ENCODE measurements at places on chromosomes 4 and X.

DNA sequence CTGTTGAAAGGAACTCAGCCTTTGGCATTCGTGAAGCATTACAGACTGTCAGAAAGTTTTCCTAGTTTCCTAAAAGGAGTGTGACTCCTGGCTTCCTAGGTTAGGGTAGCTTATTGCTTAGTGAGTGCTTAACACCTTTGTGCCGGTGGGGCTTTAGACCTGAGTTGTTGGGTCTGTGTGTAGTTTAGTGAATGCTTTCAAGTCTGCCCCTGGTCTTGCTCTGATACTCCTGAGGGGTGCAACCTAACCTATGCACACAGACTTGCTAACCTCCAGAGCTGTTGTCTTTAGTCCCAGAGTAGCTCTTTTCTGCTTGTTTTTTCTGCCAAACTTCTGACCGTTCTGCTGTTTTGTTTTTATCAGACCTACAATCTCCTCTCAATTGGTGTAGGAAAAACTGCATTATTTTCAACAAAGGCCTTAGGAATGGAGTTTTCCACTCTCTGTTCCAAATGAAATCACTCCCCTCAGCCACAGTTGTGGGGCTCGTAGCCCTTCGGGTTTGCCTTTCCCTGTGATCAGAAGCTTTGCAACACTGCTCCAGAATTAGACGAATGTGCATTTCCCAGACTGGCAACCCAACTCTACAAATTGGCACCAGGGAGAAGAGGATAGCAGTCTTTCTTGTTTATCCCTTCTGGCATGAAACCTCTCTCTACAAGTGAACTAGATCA lies 1399.1 kb upstream of the PCDH7 start:
- no peak for DNase-seq

GRCh38 chr4:44231006-44231405 lies 217.6 kb downstream of the KCTD8 start:
- no peak for DNase-seq

DNA sequence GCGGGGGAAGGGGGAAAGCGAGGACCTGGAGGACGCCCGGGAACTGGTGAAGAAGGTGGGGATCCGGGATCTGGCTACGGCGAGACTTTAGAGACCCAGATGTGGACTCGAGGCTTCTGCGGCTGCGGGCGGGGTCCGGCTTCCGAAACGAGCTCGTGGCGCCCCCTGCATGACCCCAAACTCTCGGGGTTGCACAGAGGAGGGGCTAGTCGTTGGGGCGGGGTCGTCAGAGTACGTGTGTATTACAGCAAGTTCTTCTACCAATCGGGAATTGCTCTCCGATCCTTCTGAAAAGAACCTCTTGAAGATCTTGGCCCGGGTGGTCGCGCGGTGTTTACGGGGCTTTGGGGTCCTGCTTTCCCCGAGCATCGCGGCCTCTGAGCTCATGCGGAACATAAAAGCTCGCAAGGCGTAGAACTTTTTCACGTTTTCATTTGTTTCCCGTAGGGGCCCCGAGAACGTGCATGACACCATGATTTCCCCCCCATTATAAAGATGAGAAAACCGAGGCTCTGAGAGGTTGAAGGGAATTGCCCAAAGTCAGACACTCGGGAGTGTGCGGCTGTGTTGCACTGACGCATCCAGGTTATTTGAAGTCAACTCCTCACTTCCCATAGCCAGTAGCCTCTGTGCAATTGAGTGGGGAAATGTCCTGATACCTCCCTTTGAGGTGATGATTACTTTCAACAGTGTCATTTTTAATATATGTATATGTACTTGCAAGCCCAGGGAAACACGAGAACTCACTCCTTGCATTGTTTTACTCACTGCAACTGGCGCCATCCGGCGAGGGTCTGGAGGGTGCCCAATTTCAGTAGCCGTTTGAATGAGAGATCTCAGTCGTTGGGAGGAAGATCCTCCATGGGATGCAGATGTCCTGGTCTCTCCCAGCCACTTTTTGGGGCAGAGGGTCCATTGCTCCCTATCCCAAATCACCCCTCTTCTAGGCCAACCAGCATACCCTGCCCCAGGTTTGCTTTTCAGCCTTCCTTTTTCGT lies at the start of gene BEND4:
BEND4 (minus strand) TSS at position 149 of the 998 bp plus-strand sequence. CDS start 512 bp downstream, outside the sequence.
- peak; percentile 84 for DNase-seq

DNA sequence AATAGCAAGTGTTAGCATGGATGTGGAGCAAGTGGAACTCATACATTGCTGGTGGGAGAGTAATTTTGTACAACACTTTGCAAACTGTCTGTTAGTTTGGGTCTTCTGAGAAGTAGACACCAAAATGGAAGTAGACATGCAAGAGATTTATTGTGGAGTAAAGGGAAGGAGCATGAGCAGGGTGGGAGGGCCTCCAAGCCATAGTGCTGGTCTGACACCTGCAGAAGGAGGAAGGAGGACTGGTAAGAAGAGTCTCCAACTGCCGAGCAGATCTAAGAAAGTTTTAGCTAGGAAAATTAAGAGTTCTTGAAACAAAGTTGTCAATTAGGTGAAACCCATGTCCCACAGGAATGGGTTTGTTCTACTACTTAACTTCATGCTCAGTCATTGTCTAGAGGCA lies 64.0 kb upstream of the DDIT4L start:
- DNase-seq, result no peak

DNA sequence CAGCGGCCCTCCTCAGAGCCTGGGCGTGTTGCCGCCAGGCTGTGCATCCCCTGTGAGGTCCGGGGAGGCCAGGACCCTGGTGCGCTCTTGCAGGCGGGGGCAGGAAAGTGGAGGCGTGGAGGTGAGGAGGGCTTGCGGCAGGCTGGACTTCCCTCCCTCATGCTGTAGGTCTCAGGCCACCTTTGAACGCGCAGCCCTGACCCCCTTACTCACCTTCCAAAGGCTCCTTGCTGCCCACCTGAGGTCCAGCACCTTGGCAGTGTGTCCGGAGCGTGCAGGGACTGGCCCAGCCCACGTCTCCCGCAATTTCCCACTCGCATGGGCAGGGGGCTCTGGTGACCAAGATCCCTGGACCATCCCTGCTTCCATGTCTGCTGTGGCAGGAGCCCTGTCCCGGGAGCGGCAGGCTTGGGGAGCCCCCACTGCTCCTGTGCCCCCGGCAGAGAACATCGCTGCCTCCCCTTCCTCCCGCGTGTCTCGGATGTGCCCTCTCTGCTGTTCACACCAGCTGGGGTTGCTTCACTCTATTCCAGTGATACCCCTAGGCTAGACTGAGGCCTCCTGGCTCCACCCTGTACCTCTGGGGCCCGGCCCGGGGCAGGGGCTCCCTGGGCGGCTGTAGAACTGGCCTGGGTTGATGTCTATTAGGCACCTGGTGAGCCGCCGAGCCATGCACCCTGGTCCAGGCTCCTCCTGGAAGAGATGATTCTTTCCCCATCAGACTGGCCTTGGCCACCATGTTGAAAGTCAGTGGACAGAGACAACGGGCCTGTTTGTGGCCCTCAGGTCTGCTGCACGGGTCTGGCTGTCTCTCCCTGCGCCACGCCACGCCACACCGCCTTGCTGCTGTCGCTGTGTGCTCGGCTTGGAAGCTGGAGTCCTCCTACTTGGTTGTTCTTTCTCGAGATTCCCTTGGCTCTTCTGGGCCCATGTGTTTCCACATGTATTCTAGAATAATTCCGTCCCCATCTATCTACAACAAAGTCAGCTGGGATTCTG lies 95.4 kb upstream of the ADRA2C start:
- no peak for DNase-seq

DNA sequence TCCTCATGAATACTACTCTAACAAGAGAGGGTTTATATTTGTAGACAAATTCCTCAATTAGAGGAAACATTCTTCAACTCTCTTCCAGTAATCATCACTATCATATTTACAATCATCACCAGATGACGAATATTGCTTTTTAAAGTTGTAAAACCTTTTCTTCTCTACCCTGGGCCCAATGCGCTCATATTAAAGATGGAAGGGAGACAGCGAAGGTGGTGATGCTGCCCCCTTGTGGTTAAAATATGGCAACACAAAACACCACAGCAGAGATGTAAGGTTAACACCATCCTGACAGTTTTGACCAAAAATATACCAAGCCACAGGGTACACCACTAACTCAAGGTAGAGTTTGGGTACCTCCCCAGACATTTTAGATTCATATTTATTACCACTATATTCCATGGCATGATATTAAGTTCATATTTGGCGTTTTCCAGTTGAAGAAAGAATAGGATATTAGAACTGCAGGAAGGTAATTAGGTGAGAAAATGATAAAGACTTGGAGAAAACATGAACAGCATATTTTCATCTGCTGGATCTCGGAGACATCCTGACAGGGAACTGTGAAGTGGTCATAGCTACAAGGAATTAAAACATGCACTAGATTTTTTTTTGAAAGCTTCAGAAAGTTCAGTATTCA lies 72.8 kb downstream of the SLC9A7 start:
- DNase-seq, result peak; percentile 45

DNA sequence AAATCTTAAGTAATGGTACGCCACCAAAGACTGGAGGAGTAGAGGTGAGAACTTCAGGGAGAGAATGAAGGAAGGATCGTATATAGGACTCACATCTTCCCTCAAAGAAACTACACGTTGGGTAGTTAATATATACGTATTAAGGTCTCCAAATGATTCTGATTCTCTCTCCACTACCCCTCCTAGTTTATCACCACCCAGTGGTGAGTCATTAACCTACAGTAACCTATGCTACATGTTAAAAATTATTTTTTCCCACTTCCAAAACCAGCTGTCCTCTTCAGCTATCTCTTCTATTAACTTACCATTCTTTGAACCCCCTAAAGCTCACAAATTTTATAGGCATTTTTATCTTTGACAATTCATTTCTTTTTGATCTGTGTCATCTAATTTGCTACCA lies 69.7 kb downstream of the RPS6KA6 start:
- DNase-seq, result no peak

DNA sequence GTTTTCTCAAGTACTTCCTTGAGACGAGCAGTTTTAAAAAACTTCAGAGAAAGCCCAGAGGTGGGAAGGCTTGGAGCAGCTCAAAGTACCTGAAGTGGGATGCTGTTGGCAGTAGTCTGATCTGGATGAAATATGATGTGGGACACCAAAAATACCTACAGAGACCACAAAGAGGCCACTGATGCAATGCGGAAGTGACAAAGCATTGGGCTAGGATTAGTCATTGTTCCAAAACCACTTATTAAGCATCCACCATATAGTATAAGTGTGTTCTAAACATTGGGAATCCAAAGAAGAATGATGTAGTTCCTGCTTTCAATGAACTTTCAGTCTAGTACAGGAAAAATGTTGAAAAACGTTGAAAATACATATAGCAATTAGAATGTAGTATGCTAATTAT lies 386.1 kb upstream of the CNKSR2 start:
- peak; percentile 30 for DNase-seq

DNA sequence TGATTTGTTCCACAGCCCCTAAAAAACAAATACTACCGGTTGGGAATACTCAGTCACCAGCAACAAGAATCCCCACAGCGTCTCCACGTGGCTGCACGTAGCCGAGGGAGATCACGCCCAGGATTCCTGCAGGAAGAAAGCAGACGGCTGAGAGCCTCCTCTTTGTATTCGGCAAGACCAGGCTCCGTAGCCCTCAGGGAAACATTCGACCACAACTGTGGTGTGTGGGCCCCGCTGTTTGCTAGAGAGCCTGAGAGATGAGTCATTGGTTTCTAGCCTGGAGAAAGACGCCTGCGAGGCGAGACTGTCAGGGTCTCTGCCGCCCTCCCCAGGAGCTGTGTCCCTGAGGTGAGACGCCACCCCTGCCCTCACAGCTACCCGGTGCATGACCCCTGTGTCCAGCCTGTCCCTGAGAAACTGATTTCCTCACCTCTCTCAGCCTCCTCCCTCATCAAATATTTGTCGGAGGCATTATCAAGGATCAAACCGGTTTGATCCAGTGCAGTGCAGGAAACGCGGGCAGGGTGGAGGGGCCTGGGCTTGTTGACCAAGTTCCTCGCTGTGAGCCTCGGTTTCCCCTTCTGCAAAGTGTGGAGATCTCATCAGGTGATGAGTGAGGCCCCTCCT lies 4.7 kb upstream of the S100P start:
- DNase-seq, result peak; percentile 94
